Activated T-helper 9 cell treated with anti-CD3 and anti-CD28 coated beads, Interleukin-2, amount 50 U/mL, for 16 hours (primary cell): ENCODE measurements at places on chromosomes 3 and 15.

- no peak for DNase-seq
These were observed 91.1 kb upstream of the TPM1 start for GRCh38 chr15:62951481-62951880.

DNA sequence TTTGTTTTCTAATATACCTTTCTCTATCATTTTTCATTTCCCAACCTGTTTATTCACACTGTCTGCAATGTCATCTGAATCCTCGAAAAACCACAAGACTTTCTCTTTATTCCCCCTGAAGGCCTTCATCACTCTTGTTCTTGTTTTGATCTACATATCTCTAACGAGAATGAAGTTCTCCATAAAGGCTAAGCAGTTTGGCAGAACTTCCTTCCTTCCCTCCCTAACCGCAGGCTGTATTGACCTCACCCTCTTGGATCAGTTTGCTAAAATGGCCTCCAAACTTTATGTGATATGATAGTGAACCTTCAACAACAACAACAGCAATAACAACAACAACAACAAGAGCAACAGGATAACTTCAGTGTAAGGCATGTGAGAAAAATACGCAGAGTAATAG, 392.8 kb downstream of the TIGIT start:
- no peak for DNase-seq

DNA sequence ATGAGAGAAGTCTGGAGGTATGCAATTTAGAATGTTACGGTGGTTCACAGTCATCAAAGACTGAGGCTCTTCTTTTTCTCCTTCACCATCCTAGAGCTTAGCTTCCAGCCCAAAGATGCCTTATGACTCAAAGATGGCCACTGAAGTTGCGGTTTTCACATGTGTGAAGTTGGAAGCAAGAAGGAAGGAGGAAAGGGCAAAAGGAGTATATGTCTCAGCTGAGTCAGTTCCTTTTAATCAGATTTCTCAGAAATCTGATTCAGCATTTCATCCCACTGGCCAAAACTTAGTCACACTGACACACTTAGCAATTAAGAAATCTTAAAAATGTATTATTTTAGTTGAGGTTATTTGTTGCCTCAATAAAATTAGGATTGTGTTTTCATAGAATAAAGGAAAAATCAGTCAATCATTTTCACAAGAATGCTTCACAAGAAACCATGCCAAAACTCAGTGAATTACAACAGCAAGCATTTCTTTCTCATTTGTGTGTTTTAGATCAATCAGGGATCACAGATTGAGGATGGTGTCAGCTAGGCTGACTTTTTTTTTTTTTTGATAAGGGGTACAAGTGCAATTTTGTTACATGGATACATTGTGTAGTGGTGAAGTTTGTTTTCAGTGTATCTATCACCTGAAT, 211.1 kb upstream of the GADL1 start:
- DNase-seq = no peak

DNA sequence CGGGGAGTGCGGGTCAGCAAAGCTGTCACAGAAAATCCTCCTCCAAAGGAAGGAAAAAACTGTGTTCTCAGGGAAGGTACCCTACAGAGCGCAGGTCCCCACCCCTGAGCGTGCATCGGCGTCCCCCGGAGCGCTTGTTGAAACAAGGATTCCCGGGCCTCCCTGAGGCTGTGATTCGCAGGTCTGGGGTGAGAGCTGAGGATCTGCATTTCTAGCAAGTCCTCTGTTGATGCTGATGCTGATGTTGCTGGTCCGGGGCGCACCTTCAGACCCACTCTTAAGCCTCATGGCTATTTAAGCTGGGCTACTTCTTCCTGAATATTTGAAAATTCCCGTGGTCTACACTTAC, 226.2 kb upstream of the IGF1R start:
- no peak for DNase-seq

- no peak for DNase-seq
These were observed 48.8 kb upstream of the PRTG start for GRCh38 chr15:55791551-55792400.

- DNase-seq = no peak
These were observed 10.5 kb upstream of the ACSBG1 start for GRCh38 chr15:78244893-78245292.

- DNase-seq = no peak
These were observed 29.9 kb downstream of the MBNL1 start for GRCh38 chr3:152298393-152299248.

DNA sequence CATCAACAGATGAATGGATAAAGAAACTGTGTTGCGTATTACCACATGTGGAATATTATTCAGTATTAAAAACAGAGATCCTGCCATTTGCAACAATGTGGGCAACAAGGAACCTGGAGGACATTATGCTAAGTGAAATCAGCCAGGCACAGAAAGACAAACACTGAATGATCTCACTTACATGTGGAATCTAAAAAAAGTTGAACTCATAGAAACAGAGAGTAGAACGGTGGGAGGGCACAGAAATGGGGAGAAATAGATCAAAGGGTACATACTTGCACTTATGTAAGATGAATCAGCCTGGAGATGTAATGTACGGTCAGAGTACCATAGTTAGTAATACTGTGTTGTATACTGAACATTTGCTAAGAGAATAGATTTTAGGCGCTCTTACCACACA, 29.8 kb upstream of the MUC13 start:
- DNase-seq = no peak

DNA sequence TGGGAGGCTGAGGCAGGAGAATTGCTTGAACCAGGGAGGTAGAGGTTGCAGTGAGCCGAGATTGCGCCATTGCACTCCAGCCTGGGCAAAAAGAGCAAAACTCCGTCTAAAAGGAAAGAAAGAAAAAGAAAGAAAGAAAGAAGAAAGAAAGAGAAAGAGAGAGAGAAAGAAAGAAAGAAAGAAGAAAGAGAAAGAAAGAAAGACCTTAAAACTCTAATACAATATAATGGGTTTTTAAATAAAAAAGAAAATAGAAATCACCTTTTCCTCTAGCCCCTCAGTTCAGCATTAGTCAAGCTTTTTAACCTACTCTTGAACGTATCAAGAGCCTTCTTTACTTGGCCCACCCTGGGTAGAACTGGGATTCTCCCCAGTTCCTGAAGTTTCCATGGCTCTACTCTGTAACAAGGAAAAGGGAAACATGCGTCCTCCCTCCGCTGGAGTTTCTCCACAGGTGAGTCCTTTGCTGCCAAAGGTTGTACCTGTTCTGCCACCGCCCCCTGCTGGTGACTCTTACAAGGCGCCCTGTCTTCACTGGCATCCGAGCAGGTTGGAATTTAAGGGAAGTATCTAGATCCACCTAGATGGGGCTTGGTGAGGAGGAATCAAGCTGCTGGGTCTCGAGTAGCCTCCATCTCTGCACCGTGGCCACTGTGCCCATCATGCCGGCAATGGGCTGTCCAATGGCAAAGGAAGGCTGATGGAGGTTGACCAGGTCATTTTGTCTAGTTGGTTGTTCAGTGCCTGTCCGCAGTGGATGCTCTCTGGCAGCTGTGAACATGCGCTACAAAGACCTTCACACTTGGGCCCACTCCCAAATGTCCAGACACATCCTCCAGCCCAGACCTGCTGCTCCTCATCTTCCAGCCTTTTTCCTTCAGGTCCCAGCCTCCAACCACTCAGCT, 20.6 kb upstream of the EPHB3 start:
- peak; percentile 52 for DNase-seq

- no peak for DNase-seq
These were observed 217.4 kb upstream of the TPM1 start for GRCh38 chr15:62825191-62825590.

- no peak for DNase-seq
These were observed 107.4 kb upstream of the PRICKLE2 start for GRCh38 chr3:64332459-64333350.

DNA sequence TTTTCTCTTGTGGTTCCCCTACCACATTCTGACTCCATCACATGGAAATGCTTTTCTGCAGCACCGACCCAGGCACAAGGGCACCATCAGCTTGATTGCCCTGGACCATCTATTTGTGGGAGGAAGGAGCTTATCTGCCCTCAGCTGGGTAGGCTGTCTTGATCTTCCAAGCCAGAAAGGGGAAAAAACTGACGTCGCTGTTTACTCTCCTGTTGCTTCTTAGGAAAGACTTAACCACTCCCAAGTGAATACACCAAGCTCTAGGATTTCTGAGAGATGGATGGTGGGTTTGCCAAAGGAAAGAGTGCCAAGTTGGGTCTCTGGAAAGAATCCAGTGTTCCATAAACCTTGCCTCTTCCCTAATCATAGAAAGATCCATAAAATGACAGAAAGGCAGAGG, 4.0 kb downstream of the TNFAIP8L3 start:
- no peak for DNase-seq

GRCh38 chr3:187352581-187353575, 15.3 kb upstream of the RTP4 start:
- DNase-seq = no peak

DNA sequence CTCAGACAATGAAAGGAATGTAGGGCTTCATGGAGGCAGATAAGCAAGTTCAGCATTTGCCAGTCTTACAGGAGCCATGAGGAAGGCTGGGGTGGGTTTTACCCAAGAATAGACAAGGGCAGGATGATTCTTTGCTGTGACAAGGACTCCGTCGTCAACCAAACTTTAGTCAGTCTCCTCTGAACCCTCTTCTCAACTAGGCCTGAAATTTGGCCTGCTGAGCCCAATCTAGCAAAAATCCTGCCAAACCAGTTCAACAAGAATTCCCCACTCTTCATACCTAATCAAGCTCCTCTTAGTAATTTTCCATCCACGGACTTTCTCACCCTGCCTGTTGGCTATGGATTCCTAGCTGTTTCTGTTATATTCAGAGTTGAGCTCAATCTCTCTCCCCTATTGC, 280.5 kb downstream of the TBL1XR1 start:
- DNase-seq = no peak
